ENCODE measurements at places on chromosomes 7 and 10. TPM values are rescaled to one million over a fixed set of nuclear protein-coding genes. Genes with fewer than 3 reads are reported as not detected.

SLC12A9 gene
- total RNA-seq: 32.1 TPM

SGPL1 gene
- total RNA-seq: 60.3 TPM

CARD11 gene
- not detected for total RNA-seq

ACHE gene
- total RNA-seq: 1.5 TPM

FXYD4 gene
- total RNA-seq: not detected

BTBD16 gene
- total RNA-seq: not detected

ZNF365 gene
- 0.44 TPM for total RNA-seq

PRTFDC1 gene
- total RNA-seq: 4.4 TPM

RPEL1 gene
- not detected for total RNA-seq

OR6B1 gene
- total RNA-seq: not detected

LIPN gene
- not detected for total RNA-seq

HOXA7 gene
- not detected for total RNA-seq

GBX1 gene
- total RNA-seq: not detected

ZNF248 gene
- 5.4 TPM for total RNA-seq

ANXA8 gene
- total RNA-seq: not detected

GIMAP6 gene
- not detected for total RNA-seq

TRPV6 gene
- total RNA-seq: not detected

ANKRD61 gene
- not detected for total RNA-seq

ORC5 gene
- total RNA-seq: 20.0 TPM

C10orf67 gene
- not detected for total RNA-seq

HOXA2 gene
- total RNA-seq: not detected

VPS50 gene
- total RNA-seq: 25.6 TPM

ABLIM1 gene
- 43.3 TPM for total RNA-seq

RTKN2 gene
- 2.4 TPM for total RNA-seq

CRTAC1 gene
- 0.16 TPM for total RNA-seq

AIFM2 gene
- 12.1 TPM for total RNA-seq

ADAP1 gene
- 5.8 TPM for total RNA-seq

ELOVL3 gene
- not detected for total RNA-seq

SYT15B gene
- 10.5 TPM for total RNA-seq

HOGA1 gene
- not detected for total RNA-seq

SPDYE1 gene
- total RNA-seq: not detected

IL6 gene
- total RNA-seq: not detected

CCL24 gene
- total RNA-seq: not detected

LHFPL3 gene
- total RNA-seq: not detected

Data from osteocyte (in vitro differentiated cells).